ENCODE measurements at places on chromosomes 1 and 21.

DNA sequence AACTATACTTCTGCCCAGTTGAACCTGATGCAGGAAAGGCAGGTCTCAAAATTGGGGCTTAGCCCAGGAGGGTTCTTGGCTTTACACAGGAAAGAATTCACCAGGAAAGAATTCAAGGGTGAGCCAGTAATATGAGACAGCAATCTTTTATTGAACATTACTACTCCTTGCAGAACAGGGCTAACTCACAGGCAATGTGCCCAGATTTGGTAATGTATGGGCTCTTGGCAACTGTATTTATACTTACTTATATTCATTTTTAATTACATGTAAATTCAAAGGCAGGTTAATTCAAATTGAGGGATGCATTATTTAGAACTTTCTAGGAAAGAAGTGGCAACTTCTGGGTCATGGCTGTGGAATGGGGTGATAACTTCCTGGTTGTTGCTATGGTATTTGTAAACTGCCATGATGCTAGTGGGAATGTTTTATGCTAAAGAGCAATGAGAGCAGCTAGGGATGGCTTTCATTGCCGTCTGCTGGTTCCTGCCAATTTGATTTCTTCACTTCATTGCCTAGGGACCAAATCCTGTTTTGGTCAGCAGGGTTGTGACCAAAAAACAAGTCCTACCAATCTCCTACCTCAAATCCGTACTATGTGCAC, 107.5 kb downstream of the CHRM3 start:
- DNase-seq, result no peak

DNA sequence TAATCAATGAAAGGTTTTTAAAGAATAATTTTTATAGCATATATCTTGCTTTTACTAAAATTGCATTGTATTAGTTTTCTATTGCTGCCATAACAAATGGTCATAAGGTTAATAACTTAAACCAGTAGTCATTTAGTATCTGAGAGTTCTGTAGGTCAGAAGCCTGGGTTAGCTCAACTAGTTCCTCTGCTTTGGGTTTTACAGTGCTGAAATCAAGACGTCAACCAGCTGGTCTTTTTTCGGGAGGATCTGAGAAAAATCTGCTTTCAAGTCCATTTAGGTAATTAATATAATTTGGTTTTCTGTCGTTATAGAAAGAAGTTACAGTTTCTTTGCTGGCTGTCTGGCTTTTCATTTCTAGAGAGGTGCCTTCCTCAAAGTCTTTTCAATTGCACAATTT, 577.7 kb downstream of the MRPL39 start:
- DNase-seq, result no peak

- DNase-seq, result no peak
Observed at GRCh38 chr1:71081697-71082080, 854 bp upstream of the ZRANB2 start.

- no peak for DNase-seq
Observed at GRCh38 chr1:3183411-3183810, 114.4 kb downstream of the PRDM16 start.

DNA sequence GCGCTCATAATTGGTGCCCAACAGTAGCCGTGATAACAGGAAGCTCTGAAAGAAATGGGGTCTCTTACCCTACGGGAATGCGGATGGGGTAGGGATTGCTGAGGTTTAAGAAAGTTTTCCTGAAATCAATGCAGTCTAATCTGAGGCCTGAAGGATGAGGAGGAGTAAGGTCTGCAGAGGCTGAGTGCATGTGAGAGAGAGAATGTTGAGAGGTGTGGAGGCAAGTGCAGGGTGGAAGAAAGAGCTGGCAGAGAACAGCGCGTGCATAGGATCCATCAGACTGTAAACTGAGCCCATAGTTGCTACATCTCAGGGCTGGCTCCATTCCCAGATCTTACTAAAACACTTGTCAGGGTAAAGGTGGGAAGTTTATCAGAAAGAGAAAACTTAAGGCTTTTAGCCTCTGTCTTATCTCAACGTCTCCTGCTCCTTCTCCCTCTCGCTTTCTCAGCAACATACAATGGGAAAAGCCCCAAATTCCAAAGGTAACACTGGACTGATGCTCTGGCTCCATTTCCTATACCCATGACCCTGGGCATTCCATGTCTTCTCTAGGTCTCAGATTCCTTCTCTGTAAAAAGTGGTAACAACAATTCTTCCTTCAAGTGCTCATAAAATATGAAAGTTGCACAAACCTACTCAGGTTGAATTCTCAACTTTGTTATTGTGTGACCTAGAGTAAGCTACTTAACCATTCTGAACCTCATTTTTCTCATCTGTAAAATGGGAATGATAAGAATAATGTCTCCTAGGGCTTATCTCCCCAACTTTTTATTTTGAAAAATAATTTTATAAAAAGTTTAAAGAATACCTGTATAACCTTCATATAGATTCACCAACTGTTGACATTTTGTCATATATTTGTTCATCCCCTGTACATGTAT, 75.2 kb downstream of the SH3GLB1 start:
- DNase-seq, result peak; percentile 82

GRCh38 chr1:26529655-26530409, at the start of gene RPS6KA1:
TSS of gene RPS6KA1 (plus strand) at chr1:26529761. CDS start at chr1:26529921, 160 bp downstream.
- DNase-seq, result peak; percentile 60

- peak; percentile 24 for DNase-seq
Observed at GRCh38 chr21:42010507-42011495, 641 bp upstream of the ZBTB21 start.

- DNase-seq, result no peak
Observed at GRCh38 chr1:6353955-6354658, 39.5 kb downstream of the ACOT7 start.

DNA sequence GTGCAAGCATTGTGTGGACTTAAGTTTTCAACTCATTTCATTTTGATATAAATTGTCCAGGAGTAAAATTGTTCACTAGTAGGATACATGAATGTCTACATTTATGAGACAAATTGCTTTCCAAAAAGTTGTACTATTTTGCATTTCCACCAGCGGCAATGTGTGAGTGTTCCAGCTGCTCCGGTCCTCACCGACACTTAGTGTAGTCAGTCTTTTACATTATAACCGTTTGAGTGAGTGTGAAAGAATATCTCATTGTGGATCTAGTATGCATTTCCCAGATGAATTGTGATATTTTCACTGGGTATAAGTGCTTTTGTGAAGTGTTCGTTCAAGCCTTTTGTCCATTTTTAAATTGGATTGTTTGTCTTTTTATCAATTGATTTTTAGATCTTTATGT, 111.5 kb upstream of the ARHGEF16 start:
- no peak for DNase-seq

DNA sequence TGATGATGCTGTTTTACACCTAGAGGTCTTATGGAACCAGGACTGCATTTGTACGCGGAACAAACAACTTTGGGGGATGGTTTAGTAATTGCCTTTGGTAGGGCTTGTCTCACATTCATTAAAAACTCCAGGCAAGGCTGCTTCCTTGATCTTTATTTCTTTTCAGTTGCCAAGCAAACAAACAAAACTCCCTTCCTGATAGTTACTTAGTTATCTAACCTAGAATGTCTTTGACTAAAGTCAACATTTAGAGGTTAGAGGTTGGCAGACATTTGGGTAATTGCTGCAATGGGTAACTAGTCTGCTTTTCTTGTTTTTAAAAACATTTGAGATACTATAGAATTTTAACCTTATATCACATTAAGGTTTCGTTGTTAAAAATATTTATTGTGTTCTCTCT, 500.9 kb upstream of the PTBP2 start:
- DNase-seq, result no peak

DNA sequence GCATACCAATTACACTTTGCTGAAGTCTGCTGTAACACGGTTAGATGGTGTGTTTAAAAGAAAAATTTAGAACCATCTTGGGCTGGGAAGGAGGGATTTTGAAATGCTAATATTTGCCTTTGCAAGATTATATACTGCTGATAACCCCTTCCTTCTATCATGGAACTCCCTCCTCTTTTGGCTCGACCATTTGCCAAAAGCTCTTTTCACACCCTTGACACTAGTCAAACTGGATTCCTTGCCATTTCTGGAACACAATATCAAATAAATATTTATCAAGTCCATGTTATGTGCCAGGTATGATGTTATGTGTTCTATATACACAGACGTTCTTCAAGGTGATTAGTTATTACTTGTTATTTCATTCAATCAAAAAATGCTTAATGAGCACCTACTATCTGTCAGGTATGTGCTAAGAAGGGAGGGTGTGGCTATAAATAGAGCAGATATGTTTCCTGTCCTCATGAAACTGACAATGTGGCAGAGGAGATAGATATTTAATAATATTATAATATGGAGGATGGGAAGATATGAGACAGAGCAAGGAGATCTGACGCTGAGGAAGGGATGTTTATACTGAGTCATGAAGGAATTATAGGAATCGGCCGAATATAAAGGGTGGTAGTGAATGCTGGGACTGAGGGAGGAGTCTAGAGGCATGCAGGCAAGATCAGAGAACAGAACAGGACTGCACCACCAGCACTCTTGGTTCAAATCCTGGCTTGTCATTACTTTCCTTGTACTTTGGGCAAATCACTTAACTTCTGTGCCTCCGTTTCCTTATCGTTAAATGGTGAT, 16.1 kb upstream of the XPR1 start:
- peak; percentile 41 for DNase-seq

GRCh38 chr1:193569096-193569982, 382.9 kb upstream of the B3GALT2 start:
- peak; percentile 7 for DNase-seq

DNA sequence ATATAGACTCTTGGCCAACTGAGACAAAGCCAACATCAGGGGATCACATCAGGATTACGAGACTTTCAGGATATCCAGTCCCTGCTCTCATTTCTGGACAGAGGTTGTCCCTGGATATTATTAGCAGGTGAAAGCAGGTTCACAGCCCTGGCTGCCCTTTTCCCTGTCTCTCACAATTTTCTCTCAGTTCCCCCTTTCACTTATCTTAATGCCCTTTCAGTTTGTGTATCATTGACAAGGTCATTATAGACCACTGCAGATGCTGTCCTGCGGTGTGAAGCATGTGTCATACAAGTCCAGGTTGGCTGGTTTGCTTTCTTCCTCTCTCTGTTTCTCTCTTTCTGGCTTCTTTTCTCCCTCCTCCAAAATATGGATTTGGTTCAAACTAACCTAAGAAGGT, 2.1 kb upstream of the KLHDC9 start:
- DNase-seq, result no peak

DNA sequence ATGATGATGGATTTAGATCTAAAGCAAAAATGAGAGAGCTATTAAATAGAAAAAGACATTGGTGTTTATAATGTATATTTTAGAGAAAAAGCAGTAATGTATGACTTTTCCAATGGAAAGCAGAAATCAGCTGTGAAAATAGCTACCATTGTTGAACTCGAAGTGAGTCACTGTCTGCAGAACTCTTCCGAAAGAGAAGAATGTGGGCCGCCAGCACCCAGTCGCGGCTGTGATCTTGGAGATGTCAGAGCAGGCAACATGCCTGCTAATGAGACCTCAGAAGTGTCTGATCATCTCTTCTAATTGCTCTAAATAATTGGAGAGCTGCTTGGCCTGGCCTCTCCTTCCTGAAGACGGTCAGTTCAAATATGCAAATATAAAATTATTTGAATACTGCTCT, 333.6 kb upstream of the RUNX1 start:
- no peak for DNase-seq

- DNase-seq, result no peak
Observed at GRCh38 chr1:153841463-153841994, 66.3 kb downstream of the SLC27A3 start.

- DNase-seq, result no peak
Observed at GRCh38 chr1:27406362-27406680, 13.9 kb downstream of the GPR3 start.

All from epithelial cell of esophagus (primary cell).